ENCODE measurements at places on chromosomes 4 and X. TPM values are rescaled to one million over a fixed set of nuclear protein-coding genes. Genes with fewer than 3 reads are reported as not detected.

GRCh38 chr4:85050736-85051135, 84.2 kb upstream of the WDFY3 start:
- no peak for DNase-seq

DNA sequence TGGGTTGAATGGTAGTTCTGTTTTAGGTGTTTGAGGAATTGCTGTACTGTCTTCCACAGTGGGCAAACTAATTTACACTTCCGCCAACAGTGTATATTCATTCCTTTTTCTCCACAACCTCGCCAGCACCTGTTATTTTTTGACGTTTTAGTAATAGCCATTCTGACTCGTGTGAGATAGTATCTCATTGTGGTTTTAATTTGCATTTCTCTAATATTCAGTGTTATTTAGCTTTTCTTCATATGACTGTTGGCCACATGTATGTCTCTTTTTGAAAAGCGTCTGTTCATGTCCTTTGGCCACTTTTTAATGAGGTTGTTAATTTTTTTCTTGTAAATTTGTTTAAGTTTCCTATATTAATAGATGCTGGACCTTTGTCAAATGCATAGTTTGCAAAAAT, 26.9 kb upstream of the WDR17 start:
- no peak for DNase-seq

Gene TKTL2
- not detected for total RNA-seq

DNA sequence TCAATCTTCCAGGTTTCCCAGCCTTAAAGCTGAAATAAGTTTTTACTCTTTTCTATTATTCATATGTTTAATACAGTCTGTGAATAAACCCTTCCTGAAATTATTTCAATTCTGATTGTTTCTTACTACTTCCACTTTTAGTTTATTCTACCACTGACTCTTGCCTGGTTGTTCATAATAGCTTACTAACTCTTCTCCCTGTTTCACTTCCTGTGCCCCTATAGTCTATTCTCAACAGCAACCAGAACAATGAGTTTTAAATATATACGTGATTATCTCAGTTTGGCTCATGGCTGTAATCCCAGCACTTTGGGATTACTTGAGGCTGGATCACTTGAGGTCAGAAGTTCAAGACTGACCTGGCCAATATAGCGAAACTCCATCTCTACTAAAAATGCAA, 408.0 kb upstream of the SPOCK3 start:
- DNase-seq: no peak

DNA sequence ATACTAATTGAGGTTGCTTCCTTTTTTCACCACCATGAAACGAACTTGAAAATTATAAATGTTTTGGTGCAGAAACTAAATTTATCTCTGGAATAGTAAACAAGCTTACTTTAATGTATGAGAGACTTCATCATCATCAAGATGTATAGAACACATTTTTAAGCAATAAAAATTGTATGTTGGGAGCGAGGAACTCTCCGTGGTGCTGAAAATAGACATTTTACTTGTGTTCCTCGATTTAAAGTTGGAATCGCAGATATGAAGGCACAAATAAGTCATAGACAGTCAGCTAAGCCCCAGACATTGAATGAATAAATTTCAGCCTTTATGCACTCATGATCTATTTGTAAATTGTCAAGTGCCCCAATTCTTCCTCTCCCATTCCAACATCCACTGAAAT, 310.7 kb downstream of the STK32B start:
- DNase-seq: no peak

GRCh38 chr4:149247164-149247563, 568.5 kb downstream of the IQCM start:
- no peak for DNase-seq

DNA sequence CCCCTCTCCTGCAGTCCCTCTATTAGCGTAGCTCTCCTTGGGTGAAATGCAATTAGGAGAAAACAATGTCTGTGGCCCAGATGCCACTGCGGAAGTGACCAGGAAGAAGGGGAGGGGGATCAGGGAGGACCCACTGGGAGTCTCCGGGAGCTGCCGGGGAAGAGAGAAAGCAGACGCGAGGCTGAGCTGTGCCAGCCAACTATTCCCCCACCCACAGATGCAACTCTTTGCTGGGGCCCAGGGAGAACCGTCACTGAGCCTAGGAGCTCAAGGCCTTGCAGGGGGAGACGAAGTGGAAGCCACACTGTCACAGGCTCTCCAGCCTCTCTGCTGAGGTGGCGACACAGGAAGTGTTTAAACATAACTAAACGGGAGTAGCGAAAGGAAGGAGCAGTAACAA, 149.2 kb downstream of the BCOR start:
- no peak for DNase-seq

GRCh38 chr4:75289914-75290582, 224.2 kb downstream of the RCHY1 start:
- peak; percentile 4 for DNase-seq

Gene CFAP99
- not detected for total RNA-seq

Measured in HT1080 (cell line).